ENCODE measurements at places on chromosomes 13 and 19.
A peak's percentile ranks its signal among the peaks of the same experiment; 100 is the strongest.

GRCh38 chr13:79311386-79311785 lies 94.7 kb downstream of the RBM26 start:
- DNase-seq = no peak

DNA sequence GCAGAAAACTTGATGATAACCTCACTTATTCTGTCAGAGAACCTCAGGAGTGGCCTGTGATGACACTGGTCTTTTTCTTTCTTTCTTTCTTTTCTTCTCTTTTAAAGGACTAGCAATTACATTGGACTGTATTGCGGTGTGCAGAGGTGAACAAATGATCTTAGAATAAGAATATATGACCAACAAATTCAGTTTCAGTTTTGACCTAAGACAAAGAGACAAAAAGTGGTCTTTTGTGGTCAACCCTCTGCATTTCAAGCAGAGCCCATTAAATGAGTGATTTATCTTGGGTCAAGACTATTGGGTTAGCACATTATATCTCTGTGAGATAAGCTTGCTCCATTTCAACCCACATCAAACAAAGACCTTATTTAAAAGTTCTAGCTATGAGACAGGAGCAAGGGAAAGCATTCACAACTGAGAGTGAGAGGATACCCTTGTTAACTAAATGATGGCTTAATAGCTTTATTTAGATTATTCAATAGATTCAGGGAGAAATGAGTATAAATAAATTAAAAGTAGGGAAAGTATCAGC lies 644.4 kb downstream of the PCDH9 start:
- no peak for DNase-seq

GRCh38 chr13:25262261-25262660 lies 25.0 kb downstream of the MTMR6 start:
- no peak for DNase-seq

DNA sequence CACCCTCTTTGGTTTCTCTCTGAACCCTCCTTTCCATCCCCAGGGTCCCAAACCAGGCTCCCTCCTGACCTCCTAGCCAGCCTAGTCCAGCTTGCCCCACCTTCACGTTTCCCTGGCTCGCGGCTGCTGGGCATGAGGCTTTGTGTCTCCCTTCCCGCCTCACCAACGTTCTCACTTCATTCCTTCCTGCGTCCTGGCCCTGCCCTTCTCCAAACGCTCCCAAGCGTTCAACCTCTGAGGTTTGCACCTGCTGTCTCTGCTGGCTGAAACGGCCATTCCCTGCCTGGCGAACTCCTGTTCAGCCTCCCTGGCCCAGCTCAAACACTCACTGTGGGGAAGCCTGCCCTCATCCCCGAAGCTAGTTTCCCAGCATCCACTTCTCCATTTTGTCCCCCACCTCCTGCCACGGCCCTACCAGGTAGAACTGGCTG lies 12.4 kb downstream of the EPS8L1 start:
- no peak for DNase-seq

GRCh38 chr19:5083547-5083965 lies 114.6 kb downstream of the KDM4B start:
- DNase-seq = no peak

GRCh38 chr19:40059624-40060023 lies 3.6 kb upstream of the ZNF780B start:
- DNase-seq = no peak

- peak; percentile 81 for DNase-seq
Observed at GRCh38 chr13:21079761-21080592, 18.6 kb upstream of the LATS2 start.

DNA sequence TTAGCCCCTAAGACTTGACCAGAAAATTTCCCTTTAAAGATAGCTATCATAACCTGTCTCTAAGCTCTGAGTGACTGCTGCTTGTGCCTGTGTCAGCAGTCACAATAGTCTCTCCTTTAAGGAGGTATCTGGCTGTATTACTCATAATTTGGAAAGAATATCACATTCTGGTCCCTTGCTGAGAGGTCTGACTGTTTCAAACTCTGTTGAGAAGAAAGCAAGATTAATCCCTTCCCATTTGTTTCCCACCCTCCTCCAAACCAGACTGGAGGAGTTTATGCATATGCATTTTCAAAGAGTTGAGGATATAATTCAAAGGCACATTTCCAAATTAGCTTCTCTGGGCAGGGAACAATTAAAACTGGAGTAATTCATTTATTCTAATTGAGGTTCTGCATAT lies 2.3 kb downstream of the HTR2A start:
- DNase-seq = no peak

DNA sequence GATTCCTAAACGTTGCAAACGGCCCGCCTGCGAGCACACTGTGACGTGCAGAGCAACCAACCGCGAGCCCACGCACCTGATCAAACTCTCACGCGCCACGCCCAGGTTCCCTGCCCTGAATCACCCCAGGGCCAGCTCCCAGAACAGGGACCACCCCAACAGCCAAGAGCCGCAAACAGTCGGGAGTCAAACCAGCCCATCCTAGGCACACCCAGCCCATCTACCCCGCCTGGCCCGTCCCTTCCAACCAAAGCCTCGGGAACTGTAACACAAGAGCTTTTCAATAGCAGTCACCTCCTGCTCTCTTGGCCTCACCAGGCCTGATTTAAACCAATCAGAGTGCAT lies 8.9 kb downstream of the PIP5K1C start:
- DNase-seq = no peak

- DNase-seq = no peak
Observed at GRCh38 chr13:41148419-41149283, 16.0 kb upstream of the KBTBD6 start.

GRCh38 chr19:42096255-42096837 lies 20.4 kb downstream of the ZNF574 start:
- DNase-seq = no peak

- no peak for DNase-seq
Observed at GRCh38 chr13:61094865-61095264, 320.8 kb downstream of the PCDH20 start.

DNA sequence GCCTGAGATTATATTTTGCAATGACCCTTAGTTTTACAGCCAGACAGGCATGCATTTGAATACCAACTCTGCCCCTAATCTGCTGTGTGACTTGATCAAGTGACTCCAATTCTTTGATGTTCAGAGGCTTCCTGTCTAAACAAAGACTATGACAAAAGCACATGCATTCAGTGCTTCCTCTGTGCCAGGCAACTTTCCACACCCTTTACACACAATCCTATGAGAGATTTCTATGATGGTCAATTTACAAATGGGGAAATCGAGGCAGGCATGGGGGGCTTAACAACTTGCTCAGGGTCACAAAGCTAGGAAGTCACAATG lies 3.7 kb upstream of the LYPD3 start:
- no peak for DNase-seq

DNA sequence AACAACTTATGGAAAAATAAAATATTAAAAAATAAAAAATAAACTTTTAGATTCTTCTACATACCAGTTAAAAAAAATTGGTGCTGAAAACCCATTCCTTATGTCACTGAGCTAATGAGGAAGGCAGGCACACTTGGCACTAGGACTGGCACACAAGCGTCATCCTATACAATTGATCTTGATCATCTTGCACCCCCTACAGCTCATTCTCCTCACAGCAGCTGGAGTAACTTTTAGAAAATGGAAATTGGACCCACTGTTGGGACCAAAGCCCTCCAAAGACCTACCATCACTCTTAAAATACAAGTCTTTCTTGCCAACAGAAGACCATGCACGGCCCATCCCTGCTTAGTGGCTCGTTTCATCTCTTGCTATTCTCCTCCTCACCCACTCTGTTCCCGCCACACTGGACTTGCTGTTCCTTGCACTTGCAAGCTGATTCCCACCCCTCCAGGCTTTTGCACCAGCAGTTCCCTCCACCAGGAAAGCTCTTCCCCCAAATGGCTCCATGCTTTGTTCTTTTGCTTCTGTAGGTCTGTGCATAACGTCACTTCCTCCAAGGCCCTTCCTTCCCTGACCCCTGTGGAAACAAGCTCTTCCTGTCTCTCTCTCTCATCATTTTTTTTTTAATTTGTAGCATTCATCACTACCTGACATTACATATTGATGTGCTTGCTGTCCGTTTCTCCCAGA lies 11.6 kb downstream of the CTU1 start:
- no peak for DNase-seq

- no peak for DNase-seq
Observed at GRCh38 chr13:26538363-26539317, 18.8 kb upstream of the WASF3 start.

DNA sequence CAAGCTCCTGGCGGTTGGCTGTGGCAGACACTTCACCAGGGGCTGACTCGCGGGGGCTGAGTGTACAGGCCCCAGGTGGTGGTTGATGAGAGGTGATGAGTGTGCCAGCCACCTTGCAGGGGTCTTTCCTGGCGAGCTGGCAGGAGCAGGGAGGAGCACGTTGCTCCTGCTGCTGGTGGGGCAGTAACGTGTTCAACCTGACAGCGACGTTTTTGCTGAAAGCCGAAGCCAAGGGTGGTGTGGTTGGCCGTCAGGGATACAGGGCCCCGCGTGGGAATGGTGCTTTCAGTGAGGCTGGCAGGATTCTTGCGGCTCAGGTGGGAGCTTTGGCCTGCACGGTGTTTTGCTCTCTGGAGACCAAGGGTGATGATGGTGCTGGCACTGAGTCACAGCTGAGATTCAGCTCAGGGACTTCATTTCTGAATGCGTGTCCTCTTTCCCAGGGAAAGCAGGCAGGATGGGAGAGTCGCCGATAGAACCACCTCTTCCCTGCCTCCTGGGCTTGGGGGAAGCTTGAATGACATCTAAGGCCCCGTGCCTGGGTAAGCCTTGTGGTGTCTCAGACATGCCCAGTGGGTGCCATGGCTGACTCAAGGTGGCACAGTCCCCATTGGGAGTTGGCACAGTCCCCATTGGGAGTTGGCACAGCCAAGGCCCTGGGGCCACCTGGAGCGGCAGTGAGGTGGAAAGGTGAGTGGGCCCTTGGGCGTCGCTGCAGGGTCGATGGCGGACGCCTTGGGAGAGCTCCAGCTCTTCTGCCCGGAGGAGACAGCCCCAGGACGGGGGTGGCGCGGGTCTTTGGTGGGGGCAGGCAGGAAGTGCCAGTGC lies 8.8 kb downstream of the DAZAP1 start:
- no peak for DNase-seq

- DNase-seq = no peak
Observed at GRCh38 chr19:29952177-29952576, 10.1 kb downstream of the URI1 start.

DNA sequence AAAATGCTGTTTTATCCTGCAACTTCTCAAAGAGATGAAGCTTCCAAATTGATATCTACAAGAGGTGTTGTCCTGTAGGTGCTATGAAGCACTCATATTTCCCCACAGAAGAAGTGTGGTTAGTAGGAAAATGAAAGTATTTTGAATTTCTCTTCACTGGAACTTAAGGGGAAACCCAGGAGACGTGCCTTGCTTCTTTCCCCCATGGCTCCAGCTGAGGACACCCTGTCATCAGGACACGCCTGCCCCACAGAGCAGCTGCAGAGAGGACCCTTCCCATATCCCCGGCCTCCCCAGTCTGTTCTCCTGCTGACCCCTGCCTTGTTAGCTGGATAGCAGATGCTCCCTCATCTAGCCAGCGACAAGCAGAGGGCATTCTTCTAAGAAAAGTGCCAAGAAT lies 371.3 kb downstream of the COG6 start:
- DNase-seq = peak; percentile 7

GRCh38 chr13:23985839-23986238 lies 88.5 kb upstream of the C1QTNF9B start:
- no peak for DNase-seq

DNA sequence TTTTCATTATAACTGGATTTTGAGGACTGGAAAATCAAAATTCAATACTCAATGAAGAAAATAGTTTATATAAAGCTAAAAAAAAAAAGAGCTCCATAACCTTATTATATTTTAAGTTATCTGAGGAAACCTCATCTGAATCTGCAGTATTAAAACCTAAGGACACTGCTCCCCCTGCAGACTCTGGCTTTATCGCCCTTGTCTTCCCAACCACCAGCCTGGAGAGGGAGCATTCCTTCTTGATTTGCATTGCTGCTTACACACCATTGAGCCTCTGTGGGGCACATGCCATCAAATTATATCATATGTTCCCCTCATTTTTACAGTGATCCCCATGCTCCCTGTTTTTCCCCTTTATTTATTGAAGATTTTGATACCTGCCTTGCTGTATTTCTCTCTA lies 871.4 kb upstream of the GPC6 start:
- no peak for DNase-seq

- peak; percentile 38 for DNase-seq
Observed at GRCh38 chr19:34365463-34366401, 736 bp downstream of the GPI start.
